Left ventricle myocardium superior (tissue), 1 donor: ENCODE measurements at places on chromosomes 7 and 10. TPM values are rescaled to one million over a fixed set of nuclear protein-coding genes. Genes with fewer than 3 reads are reported as not detected.

- no peak for DNase-seq
These were observed 9.8 kb downstream of the WDFY4 start for GRCh38 chr10:48694371-48695030.

- DNase-seq: no peak
These were observed 216.5 kb downstream of the RAB11FIP2 start for GRCh38 chr10:117830205-117830604.

DNA sequence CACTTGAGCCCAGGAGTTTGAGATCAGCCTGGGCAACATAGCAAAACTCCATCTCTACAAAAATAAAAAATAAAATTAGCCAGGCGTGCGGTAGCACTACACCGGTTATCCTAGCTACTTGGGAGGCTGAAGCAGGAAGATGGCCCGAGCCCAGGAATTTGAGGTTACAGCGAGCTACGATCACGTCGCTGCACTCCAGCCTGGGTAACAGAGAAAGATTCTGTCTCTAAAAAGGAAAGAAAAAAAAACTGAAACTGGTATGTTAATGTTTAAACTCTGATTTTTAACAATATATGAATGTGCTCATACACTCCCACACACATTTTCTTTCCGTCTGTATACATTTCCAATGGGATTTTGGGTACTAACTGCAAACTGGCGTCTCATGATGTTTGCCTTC is 140.6 kb upstream of the KMT2E start:
- no peak for DNase-seq

The SPDYE3 gene
- not detected for total RNA-seq

The HOXA4 gene
- 0.15 TPM for total RNA-seq

The NRBF2 gene
- 8.5 TPM for total RNA-seq

The PON2 gene
- 39.9 TPM for total RNA-seq
